CMK (cell line): ENCODE measurements at places on chromosomes 11 and 22.

DNA sequence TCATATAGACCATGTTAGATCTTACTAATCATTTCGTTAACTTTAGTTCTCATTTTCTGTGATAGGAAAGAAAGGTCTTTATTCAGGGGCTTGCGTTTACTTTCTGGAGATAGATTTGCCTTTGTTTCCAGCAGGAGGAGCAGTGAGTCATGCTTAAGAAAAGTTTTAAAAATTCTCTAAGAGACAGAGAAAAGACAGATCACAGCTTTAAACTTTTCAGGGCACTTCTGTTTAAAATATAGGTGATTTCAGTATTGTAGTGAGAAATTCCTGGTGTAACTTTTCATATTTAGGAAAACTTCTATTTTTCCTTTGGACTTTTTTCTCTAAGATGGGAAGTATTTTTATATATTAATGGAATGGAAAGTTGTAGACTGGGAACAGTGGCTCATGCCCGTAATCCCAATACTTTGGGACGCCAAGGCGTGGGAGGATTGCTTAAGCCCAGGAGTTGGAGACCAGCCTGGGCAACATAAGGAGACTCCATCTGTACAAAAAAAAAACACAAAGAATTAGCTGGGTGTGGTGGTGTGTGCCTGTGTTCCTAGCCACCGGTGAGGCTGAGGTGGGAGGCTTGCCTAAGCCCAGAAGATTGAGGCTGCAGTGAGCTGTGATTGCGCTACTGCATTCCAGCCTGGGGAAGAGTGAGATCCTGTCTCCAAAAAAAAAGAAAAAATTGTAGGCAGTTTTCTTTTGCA is 60.3 kb downstream of the ATXN10 start:
- no peak for DNase-seq

DNA sequence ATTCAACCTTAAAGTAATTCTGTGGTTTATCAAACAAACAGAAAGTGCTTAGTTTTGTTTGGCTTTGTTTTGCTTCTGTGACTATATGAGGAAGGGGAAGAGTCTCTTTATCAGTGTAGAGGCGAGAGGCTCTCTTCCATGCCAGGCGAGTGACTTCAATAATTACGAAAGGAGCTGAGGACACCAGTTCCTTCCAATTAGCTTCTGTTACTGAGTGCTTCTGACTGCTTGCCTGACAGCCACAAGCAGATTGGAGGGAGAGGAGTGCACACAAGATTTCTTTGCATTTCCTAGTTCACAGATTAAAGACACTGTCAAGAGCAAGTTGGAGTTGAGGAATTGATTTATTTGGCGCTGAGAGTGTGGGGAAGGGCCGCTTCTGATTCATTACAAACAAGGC is 1484.5 kb upstream of the TENM4 start:
- no peak for DNase-seq

DNA sequence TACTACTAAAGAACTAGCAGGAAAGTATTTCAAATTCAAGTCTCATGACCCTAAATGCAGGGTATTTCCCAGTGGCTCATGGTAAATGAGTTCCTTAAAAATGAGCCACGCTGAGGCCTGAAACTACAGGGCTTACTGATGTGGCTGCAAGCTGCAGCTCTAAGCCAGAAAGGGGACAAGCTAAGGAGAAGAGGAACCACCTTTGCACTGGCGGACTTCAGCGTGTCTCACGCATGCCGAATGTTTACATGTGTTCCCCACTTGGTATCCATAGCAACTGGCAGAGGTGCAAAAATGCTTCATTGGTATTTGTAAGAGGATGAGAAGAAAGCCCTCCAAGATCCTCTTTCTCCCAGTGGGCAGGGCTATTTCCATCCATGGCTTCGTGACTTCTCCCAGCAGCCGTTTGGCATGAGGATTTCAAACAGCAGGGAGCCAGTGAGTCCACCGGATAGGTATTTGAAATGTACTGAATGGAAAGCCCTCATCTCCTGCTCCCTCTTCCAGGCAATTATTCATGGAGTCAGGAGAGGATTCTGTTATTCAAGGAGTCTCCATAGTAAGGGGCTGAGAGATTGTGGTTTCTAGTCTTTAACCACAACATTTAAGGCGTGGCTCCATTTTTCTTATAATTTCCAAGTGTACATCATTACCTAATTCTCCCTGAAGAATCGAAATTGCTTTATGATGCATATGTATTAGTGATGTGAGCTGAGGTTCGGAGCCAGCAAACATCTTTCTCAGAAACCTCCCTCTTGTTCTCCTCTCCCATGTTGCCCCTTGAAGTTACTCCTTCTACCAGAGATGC is 55.3 kb upstream of the CD44 start:
- DNase-seq = no peak

DNA sequence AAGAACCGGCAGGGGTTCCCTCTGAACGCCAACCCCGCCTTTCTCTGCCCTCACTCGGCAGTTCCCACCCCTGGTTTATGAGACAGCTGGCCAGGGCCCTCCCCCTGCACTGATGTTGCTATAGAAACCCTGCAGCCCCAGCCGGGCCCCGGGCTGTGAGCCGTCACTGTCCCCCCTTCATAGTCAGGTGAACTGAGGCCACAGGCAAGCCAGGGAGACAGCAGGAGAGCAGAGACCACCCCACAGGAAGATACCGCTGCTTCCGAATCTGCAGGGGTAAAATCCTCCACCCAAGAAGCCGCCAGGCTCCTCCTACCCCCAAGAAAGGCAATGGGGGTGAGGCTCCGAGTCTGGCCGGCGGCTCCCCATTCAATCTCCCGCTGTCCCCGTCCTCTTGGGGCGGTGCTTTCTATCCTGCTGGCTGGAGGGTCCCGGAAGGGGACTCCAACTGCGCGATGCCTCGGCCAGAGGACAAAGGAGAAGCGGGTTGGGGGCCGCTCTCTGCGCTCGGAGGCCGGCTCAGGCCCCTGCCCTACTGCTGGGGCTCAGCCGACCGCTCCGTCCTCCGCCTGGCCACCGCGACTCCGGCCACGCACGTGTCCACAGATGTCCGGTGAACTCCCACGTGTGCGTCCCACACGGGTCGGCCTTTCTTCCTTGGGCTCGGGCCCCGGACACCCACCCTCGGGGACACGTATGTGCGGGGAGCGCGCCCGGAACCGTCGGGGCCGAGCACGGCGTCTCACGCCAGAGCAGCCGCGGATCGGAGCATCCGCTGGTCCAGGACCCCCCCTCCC is 587 bp downstream of the SLC25A22 start:
- DNase-seq = no peak

GRCh38 chr11:64629796-64630562 is 39.0 kb downstream of the SLC22A12 start:
- no peak for DNase-seq

- DNase-seq = no peak
Measured at GRCh38 chr22:28817919-28818859, 17.8 kb upstream of the XBP1 start.

DNA sequence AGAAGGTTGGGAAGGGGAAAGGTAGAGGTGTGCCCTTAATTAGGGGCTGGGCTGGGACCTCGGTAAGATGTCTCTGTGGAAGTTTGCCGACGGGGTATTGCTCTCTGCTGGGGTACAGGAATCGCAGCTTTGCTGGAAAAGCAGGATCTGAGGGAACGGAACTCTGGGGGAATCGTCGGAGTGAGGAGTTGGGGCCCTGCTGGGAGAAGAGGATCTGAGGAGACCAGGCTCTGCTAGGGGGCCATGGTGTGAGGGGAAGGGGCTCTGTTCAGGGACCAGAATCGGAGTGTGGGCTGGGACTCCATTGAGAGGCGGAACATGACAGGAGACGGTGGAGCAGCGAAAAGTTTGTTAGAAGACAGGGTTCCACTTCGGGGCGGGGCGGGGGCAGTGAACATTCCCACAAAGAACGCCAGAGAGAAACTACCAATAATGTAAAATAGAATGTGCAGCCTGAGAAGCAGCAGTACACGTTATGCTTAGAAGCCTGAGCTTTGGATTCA is 456 bp downstream of the AAMDC start:
- DNase-seq = no peak

GRCh38 chr11:2570211-2570811 is 125.5 kb downstream of the KCNQ1 start:
- DNase-seq = no peak

GRCh38 chr11:64744544-64745188 is 724 bp upstream of the RASGRP2 start:
- no peak for DNase-seq

- no peak for DNase-seq
Measured at GRCh38 chr22:42904050-42904449, 47.0 kb upstream of the ARFGAP3 start.

- no peak for DNase-seq
Measured at GRCh38 chr11:10436224-10436623, 18.8 kb upstream of the AMPD3 start.

DNA sequence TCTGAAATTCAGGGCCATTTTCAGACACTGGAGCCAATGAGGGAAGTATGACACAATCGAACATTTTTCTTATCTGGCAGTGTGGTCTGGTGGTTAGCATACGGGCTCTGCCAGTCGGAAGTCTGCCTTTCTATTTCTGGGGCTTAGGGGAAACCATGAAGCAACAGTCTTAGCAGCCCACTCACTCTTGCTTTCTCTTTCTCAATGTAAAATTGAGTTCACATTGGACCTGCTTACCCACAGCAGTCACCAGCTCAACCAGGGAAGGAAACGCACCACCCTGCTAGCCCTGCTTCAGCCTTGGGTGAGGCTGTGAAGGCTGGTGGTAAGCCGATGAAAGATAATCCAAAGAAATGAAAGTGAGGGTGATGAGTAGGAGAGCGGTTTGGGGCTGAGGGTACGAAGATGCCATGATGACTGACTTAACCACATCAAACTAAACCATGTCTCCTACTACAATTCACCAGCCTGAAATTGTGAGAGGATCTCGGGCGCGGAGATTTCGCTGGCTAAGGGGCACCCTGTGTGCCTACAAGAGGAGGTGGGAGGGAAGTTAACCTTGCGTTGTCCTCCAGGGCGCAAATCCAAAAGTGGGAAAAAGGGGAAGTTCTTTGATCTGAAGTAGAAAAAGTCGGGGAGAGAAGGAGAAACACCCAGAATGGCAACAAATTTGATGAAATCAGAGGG is 2.0 kb upstream of the LMO2 start:
- DNase-seq = no peak

DNA sequence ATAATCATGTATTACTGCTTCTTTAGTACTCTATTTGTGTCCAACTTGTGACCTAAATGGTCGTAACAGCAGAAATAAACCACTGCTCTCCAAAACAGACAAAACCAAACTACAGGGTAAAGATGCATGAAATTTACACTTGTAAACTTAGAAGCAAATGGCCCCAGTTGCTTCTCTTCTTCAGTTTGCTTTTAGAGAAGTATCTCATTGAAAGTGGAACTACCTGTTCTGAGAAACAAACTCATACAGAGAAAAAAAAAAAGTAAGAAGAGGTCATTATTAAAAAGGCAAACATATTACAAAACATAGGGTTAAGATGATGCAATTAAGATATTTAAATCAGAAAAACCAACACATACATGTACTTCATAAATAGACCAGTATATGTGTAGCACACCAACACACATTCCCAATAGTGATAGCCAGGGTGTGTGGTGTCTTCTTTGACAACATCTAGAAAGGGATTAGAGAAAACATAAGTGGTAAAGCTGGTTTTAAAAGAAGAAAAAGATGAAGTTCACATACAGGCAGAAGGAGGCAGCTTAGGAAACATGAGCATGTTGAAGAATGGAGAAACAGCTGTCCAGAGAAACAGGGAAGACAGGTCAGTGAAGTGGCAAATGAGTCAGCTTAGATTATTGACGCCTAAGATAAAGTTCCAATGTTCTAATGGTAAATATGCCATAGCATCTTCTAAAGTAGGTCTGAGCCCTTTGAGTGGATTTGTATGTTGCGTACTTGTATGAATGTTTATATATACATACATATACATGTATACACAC is 844.7 kb upstream of the CCDC90B start:
- no peak for DNase-seq

DNA sequence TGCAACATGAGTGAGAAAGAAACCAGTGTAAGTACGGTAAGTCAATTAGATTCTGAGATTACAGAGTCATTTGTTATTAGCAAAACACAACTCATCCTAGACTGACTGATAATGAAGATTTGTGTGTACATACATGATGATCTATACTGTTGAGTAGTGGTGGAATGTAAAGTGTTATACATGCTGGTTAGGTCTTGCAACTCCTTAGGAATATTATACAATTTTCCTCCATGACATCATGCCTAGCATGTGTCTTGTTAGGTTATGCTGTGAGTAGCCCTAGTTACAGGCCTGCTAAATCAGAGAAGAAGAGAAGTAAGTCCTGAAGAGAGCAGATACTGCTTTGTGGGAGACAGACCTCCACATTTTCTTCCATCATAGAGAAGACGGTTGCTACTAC is 880.6 kb downstream of the LUZP2 start:
- DNase-seq = no peak

GRCh38 chr11:61897387-61898246 is 6.3 kb upstream of the FADS3 start:
- DNase-seq = no peak

DNA sequence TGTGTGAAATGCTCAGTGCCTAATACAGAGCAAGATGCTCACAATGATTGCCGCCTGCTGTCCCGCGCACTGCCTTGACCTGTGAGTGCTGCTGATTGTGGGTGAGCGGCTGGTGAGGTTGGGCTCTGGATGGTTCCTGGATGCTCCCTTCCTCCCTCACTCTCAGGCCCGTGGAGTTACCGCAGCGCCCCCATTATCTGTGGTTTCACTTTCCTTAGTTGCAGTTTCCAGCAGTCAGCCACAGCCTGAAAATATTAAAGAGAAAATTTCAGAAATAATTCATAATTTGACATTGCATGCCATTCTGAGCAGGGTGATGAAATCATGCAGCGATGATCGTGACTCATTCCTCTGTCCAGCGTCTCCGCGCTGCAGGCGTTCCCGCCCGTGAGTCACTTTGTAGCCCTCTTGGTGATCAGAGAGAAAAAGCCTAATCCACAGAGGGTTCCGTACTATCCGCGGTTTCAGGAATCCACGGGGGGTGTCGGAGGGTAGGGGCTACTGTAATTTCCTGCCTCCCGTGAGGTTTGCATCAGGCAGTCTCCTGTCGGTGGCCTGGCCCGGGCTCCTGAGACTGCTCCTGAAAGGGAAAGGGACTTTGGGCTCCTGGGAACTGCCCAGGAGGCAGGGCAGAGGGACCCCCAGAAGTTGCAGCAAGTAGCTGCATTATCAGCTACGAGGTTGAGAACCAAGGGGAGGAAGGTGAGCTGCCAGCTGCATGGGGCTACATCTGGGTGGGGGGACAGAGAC is 10.6 kb downstream of the RPL3 start:
- DNase-seq = no peak

DNA sequence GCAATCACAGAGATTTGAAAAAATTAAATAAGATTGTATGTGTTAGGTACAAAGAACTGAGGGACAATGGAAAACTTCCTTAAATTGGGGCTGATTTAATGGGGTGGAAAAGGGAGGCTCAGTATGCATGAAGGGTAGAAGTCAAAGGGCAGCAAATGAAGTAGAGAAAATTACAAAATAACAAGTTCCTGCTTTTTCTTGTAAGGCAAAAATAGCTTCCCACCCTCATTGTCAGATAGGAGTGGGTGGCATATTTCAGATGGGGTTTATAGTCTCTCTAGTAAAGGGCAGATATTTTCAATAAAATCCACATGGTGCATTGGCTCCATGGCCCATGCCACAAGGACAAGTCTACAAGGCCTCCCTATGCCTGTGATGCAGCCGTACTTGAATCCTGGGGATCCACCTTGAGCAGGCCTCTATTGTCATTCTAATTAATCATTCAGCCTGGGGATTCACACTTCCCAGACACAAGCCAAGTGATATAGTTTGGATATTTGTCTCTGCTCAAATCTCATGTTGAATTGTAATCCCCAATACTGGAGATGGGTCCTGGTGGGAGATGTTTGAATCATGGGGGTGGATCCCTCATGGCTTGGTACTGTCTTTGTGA is 36.7 kb upstream of the SESN3 start:
- no peak for DNase-seq
